ENCODE measurements at places on chromosomes 11 and 22.

- DNase-seq, result no peak
Observed at GRCh38 chr11:76210931-76211851, 4.9 kb upstream of the WNT11 start.

- DNase-seq, result no peak
Observed at GRCh38 chr11:123344790-123345357, 85.2 kb upstream of the GRAMD1B start.

DNA sequence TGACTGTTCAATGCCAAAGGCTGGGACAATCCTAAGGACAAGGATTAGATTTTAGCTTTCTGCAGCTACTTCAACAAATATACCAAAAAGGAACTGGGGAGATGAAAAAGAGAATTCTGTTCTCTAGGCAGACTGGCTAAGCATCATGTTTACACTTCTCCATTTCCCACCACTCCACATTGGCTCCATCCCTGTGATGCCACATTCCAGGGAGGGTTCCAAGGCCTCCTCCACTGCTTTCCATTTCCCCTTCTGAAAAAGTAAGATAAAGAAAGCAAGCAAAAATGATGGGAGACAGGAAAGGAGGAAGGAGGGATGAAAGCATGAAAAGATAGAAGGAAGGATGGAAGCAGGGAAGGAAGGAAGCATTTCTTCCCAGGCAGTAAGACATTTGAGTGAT is 315.8 kb downstream of the BLID start:
- no peak for DNase-seq

DNA sequence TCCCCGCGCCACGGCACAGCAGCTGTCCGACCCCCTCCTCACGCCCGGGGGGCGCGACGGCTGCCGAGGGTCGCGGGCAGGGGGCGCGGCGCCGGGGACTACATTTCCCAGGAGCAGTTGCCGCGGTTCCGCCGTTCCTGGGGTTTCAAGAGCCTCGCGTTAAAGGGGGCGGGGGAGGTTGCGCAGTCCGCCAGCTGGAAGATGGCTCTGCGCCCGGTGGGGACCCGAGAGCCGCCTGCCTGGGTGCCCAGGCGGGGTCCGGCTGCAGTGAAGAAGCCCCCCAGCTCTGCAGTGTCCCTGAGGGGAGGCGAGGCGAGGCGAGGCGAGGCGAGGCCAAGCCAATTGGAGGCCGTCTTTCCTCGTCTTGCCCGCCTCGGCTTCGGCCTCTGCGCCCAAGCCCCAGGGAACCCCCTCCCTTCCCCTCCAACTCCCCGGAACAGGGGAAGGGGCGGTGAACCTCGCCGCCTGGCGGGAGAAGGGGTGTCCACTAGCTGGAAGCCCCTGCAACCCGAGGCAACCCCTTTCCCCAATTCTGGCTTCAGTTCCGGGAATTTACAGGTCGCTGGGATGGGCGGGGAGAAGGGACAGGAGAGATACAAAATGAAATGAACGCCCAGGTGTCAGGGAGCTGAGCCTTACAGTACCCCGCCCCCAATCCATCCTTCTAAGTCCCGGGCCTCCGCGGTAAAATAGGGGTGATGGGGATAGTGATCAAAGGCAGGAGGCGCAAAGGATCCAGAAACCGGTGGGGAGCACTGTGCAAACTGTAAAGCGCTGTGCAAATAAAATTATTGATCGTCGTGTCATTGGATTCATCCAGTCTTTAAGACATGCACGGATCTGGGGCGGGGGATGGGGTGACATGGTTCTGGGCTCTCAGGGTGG is 5.2 kb upstream of the GCAT start:
- peak; percentile 39 for DNase-seq

DNA sequence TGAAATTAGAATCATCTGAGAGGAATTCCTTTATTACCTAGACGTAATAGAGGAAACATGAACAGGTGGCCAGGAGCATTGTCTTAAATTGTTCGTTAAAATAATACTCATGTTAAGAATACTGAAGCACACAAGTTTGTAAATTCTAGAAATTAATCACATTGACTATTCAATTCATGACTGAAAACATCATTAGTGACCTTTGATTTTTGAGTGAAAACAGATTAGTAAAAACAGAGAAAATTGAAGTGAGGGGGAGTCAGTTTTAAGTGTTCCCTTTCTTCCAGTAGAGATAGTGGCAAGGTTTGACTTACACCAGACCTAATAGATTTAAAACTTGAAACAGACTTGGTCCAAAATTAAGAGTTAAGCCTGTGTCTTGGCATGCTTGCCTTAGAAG is 1.4 kb downstream of the ZFP91 start:
- no peak for DNase-seq

Data from activated naive CD4-positive, alpha-beta T cell treated with anti-CD3 and anti-CD28 coated beads, Interleukin-2, amount 50 U/mL, for 16 hours (primary cell).